ENCODE measurements at places on chromosomes 16 and 17.

DNA sequence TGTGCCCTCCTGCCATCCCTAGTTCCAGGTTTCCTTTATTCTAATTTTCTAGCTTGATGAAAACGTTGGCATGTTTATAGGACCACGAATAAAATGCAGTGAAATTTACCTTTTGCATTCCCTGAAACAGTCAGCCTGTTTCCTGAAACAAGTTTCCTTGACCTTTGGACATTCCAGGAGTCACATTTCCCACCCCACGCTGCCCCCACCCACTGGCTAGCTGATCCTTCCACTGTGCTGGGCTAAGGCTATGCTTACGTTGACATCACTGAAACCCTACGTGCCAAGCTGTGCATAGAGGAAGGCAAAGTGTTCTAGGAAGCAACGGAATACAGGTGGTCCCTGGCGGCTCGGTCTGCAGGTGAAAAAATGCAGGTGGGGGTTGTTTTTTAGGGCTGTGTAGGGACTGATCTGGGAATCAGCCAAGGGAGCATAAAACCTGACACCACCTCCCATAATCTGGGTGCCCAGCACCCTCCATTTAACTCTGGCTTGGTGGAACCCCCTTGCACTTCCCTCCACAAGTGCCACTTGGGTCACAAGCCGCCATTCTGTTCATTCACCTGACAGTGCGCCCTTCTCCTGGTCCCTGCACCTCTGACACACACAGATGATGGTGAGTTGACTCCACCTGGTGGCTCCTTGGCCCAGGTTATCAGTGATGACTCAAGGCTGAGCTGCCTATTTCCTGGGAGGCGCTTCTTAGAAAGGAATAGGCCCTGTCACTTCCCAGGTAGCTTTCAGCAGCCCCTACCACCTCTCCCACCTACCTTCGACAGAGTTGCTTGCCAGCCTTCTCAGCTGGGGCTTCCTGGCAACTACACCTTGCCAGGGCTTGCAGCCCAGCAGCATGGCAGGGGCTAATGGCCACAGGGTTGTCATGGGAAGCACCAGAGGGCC is 83.7 kb downstream of the N4BP1 start:
- DNase-seq: peak; percentile 86

DNA sequence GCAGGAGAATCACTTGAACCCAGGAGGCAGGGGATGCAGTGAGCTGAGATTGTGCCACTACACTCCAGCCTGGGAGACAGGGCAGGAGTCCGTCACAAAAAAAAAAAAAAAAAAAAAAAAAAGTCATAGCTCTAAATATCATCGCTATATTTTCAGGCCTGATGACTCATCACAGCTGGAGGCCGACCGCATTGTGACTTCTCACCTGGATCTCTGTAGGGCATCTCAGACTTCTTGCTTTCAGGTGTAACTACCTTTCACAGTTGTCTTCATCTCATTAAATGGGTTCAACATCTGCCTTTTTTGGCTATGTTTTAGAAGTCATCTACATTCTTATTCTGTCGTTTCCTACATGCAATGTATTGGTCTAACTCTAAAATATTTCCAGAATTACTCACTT is 353.1 kb upstream of the MON1B start:
- no peak for DNase-seq

GRCh38 chr16:67708368-67708771 is 10.7 kb downstream of the GFOD2 start:
- DNase-seq: no peak

DNA sequence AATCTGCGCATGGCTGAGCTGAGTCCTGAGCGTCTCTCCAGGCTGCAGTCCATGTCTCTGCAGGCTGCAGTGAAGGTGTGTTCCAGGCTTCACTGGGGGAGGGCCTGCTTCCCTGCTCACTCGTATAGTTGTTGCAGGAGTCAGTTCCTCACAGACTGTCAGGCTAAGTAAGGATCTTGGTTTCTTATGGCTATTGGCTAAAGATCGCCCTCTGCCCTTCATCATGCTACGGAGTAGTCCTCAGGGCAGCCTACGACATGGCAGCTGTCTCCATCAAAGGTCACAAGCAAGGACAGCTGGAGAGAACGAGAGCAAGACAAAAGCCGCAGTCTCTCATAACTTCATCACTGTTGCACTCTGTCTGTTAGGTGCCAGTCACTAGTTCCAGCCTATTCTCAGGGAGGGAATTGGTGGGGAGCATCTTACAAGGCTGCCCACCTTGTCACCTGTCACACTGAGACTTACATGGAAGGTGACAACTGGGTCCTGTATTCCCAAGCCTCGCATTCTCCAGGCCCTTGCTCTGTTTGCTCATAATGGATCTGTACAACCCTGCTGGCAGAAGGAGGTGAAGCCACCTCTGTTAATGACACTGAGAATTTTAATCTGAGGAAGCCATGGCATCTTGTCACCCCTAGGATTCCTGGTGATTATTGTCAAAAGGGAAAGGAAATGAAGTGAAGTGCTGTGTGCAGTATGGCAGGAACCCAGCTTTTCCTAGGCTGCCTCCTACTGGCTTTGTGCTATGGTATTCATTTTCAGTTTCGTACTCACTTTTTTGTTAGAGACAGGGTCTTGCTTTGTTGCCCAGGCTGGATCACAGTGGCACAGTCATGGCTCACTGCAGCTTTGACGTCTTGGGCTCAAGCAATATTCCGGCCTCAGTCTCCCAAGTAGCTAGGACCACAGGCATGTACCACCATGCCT is 43.4 kb downstream of the MFSD11 start:
- peak; percentile 54 for DNase-seq

DNA sequence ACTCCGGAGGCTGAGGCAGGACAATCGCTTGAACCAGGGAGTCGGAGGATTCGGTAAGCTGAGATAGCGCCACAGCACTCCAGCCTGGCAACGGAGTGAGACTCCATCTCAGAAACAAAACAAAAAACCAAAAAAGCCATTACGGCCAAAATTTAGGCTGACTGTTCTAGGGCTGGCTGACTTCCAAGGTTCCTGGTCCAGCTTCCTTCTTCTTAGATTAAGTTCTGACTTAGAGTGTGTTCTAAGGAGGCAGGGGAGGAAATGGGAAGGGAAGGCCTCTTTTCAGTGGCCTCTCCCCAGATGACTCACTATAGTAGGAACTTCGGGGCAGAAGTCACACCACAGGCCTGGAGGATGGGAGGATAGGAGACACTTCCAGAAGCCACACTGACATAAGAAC is 27.7 kb upstream of the CLEC18B start:
- no peak for DNase-seq

DNA sequence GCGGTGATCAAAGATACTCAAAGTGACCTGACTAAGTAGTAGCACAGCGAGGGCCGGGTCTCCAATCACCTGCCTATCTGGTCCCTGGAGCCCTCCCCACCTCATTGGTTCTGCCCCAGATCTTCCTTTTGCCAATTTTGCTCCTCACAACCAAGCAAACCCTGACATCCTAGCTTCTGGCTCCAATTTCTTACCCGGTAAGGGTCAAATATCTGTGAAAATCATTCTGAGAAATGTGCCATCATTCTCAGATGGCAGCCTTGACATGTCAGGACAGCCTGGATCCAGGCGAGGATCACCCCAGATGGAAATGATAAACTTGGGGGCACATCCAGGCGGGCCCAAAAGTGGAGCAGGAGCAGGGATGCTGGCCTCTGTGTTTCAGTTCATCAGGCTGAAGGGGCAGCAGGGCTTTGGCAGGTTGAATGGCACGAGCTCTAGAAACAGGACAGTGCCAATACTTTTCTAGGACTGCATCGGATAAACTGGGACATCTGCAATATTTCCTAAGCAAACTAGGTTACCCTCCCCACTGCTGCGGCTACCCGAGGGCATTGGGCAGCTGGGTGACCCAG is 83.9 kb downstream of the SHISA6 start:
- peak; percentile 15 for DNase-seq

GRCh38 chr17:17463821-17464220 is 13.0 kb upstream of the MED9 start:
- no peak for DNase-seq

- peak; percentile 75 for DNase-seq
These were observed 5.4 kb upstream of the CLDN9 start for GRCh38 chr16:3007059-3007956.

- DNase-seq: no peak
These were observed 13.3 kb upstream of the MRC2 start for GRCh38 chr17:62614142-62614541.

DNA sequence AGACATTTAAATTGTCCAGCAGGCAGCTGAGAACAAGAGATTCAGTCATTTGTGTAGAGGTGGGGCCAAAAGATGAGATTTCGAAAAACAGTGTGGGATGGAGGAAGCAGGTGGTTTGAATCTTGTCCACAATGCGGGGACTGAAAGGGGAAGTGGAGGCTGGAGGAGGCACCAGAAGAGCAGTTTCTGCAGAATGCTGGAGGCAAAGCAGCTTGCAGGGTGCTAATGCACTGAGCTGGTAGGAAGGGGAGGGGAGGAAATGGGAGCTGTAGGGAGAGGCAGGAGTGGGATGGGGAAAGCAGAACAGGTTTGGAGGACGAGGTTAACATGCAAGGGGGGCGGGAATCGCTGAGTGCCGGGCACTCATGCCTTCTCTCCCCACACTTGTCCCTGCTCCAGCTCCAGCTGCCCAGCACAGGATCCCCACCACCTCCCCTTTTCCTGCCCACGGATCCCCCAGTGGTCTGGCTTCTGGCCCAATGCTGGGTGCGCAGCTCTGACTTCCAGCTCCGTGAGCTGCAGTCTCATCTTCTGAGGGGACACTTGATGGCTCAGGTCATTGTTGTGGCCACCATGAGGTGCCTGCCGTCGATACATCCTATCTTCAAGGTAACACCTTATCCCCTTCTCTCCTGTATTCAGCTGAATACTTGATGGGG is 9.4 kb downstream of the C17orf100 start:
- DNase-seq: peak; percentile 24

DNA sequence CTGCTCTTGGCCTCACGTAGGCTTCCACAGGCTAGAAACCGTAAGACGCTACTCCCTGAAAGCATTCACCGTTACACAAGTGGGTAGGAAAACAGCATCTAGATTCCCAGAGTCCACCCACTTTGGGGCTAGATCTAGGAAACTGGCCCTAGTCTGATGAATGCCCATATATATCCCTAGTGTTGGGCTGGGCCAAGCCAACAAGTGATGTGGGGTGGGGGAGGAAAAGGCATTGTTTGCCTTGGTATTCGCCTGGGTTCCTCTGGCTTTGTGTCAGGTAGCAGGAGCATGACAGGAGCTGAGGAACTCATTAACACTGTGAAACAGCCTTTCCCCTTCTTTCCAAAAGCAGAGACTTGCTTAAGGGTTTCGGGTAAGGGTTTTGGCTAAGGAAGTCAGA is 112.4 kb downstream of the SMG6 start:
- no peak for DNase-seq

DNA sequence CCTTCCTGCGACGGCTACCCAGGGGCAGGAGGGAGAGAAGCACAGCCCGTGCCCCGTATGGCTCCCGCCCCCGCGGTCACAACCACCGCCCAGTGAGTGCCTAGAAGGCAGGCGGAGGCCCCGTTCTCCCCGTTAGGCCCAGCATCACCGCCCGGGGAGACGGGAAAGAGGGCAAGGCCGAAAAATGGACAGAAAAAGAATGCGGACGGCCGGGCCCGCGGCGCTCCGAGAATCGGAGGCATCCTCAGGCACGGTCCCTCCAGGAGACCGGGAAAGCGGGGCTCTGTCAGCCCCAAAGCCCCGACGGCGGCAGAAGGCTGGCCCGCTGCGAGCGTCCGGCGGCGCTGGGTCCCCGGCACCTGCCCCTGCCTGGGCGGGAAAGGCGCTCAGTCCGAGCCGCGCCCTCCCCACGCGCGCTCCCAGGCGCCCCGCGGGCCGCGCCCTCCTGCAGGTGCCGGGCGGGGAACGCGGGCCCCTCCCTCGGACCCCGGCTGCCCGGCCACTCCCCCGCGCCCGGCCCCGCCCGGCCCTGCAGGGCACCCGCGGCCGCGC is 407 bp downstream of the MCRIP1 start:
- no peak for DNase-seq

GRCh38 chr17:68734931-68735330 is 133.8 kb upstream of the FAM20A start:
- DNase-seq: no peak

- no peak for DNase-seq
These were observed 282.9 kb upstream of the N4BP1 start for GRCh38 chr16:48892893-48893292.

DNA sequence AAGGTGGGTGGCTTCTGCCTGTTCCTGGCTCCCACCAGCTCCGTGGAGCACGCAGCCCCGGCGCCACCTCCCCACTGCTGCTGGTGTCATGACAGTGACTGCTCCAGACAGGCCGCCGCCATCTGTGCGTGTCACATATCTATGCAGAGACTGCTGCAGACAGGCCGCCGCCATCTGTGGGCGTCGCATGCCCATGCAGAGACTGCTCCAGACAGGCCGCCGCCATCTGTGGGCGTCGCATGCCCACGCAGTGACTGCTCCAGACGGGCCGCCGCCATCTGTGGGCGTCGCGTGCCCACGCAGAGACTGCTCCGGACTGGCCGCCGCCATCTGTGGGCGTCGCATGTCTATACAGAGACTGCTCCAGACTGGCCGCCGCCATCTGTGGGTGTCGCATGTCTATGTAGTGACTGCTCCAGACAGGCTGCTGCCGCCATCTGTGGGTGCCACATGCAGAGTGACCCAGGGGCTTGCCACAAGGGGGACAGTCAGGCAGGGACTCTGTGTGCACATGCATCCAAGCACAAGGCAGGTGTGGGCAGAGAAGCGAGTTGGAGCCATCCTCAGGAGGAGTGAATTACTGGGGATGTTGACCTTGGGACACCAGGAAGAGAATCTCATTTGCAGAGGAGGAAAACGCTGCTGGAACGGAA is 3.3 kb upstream of the FN3KRP start:
- DNase-seq: no peak

- no peak for DNase-seq
These were observed 380 bp downstream of the HS3ST3A1 start for GRCh38 chr17:13601322-13601775.

GRCh38 chr17:80029258-80029974 is 6.3 kb downstream of the TBC1D16 start:
- DNase-seq: no peak

GRCh38 chr16:48602356-48603014 is 7.5 kb downstream of the N4BP1 start:
- DNase-seq: no peak

DNA sequence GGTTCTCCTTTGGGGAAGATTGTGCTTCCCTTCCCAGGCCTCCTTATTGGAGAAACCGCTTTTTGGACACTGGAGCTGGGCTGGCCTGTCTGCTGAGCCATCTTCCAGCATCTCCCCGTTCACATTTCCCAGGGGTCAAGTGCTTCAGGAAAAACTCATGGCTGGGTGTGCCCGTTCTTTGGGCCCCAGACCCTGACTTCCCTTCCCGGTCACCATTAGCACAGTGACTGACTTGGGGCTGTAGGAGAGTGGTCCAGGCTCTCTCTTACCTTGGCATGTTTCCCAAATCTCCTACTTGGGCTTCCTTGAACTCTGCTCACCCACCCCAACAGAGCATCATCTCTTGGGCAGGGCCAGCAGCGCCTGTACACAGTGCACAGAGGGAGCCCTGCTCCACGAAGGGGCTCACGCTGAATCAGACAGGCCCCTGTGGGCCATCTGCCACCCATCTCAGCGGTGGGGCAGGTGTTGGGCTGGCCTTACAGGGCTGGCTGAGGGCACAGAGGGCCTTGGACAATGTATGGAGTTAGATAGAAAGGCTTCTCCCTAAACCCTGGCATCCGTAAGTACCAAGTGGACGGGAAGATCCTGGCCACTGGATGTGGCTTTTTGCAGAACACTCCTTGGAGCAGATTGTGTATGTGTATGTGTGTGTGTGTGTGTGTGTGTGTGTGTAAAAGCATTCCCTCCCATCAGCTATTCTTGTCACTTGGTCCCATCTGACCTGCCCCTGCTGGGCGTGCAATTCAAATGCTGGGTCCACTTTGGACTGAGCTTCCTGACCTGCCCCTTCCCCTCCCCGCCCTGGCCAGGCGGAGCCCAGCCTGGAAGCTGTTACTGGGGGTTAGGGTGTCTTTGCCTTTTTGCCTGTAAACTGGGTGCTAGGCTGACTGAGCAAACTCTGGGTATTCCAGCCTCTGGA is 24.9 kb upstream of the CDC42EP4 start:
- DNase-seq: no peak

All from H9 (cell line).